ENCODE measurements at places on chromosomes 1 and 21.

DNA sequence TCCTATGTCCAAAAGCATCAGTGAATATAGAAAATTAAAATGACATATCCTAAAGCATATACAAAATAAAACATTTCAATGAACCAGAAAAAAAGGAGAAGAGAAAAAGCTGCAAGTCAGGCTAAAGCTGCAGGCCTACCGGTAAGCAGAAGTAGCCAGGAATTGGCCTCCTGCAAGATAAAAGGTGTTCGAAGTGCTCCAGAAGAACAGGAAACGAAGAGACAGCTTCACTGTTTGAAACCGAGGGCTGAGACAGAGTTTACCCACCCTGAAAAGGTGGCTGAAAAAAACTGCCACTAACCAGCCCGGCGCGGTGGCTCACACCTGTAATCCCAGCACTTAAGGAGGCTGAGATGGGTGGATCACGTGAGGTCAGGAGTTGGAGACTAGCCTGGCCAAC, 37.4 kb downstream of the NSL1 start:
- DNase-seq: no peak

DNA sequence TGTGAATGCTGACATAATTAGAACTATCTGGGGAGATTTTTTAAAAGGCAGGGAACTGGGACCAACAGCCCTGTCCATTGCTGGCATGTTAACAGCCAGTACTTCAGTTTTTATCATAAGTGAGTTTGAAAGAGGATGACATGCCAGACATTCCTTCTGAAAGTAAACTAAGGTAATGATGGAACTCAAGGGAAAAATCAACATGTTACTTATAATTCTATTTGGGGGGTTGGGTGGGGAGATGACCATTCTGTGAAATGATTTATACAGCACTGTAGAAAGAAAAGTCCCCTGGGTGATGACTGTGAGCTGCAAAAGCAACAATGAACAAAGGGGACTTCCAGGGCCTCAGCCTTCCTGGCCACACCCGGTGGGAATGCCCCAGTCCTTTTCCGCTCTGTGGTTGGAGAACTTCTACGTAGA, 5.4 kb upstream of the LAMC2 start:
- DNase-seq: no peak

- peak; percentile 57 for DNase-seq
Measured at GRCh38 chr1:212368073-212368484, 46.6 kb downstream of the PACC1 start.

DNA sequence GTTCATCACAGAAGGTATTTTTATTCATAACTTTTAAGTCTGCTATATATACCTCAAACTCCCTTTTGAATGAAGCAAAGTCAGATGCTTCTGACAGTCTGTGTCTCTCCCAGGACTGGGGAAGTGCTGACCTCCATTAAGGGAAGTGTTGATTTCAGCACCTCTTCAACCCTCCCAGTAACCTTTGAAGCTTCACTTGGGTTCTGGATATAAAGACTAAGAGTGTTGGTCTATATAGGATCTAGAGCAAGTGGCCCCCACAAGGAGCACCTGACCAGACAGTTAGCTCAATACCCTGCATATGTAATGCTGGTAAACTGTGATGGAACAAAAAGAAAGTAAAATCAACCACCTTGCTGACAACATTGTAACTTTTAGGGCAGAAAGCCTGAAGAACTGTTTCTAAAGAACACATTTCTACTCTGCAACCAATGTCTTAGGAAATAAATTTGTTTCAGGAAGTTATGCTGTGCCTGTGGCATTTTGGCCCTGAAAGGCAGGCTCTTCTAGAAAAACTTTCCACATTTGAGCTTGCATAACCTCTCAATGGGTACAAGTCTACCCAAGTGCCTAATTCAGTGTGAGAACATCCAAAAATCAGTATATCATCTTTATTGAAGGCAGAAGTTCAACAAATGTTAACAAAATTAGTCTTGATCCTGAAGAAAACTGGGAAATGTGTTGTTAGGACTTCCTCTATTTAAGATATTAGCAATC, 865 bp upstream of the PTPN22 start:
- DNase-seq: no peak

DNA sequence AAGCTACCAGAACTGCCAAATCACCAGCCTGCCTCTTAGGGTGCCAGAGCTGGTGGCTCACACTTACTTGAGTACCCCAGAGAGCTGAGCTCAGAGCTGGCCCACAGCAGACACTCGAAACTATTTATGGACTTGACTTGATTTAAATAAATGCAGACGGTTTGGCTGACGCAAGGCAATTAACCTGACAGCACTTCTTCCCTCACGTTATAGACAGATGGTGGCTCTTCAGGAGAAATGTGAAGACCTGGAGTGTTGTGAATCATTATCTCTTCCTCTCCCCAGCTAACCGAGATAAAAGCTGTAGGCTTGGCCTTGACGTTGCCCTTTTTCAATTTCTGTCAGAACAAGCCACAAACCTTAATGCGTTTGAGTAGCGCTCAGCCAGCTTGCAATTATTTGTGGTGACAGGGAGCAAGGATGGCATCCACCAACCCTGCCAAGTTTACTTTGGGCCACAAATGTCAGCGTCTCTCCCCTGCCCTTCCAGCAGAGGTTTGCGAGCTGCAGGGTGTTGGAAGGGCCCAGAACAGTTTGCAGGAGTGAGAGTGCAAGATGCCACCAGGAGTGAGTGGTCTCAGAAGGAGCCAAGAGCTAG, 34.0 kb upstream of the BCAR3 start:
- peak; percentile 53 for DNase-seq

- DNase-seq: no peak
Measured at GRCh38 chr1:206921772-206922265, at the start of gene FCMR. Gene FCMR (minus strand): TSS chr1:206921941. CDS start chr1:206921854, 87 bp downstream.

- DNase-seq: no peak
Measured at GRCh38 chr1:84918726-84919336, 25.8 kb upstream of the LPAR3 start.

- no peak for DNase-seq
Measured at GRCh38 chr1:32991819-32992488, 27.3 kb upstream of the RNF19B start.

- DNase-seq: no peak
Measured at GRCh38 chr1:71093938-71094337, 13.1 kb upstream of the ZRANB2 start.

GRCh38 chr1:200666309-200666708, 3.4 kb downstream of the DDX59 start:
- DNase-seq: no peak

GRCh38 chr1:53638360-53639035, 100.5 kb downstream of the GLIS1 start:
- no peak for DNase-seq

DNA sequence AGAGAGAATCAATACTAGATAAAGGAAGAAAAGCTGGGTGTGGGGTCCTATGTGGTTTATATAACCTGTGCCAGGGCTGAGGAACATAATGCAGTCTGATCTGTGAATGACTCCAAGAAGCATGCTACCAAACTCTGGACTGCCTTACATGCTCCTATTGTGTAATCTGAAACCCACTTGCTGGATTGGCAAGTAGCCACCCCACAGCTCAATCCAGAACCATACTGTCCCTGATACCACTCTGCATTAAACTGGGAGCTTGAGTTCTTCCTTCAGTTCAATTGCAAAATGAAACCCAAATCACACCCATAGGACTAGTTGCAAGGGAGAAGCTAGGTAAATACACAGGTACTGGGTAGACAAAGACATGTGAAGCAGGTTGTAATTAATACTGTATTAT, 115.4 kb upstream of the NEGR1 start:
- DNase-seq: no peak

DNA sequence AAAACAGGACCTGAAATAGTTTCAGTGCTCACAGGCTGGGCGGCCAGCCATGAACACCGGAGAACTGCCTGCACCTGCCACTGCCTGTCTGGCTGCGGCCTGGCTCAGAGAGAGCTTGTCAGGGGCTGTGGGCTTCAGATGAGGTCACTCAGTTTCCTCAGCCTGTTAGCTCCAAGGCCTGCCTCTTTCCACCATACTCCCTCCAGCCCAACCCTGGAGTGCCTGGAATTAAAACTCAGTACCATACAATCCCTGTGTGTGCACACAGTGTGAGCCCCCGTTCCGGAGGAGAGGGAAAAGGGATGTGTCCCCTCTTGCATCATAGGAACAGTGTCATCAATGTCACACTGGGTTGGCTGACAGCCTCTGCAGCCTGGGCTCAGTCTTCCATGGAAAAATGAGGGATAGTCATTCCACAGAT, 16.2 kb downstream of the CACNA1S start:
- no peak for DNase-seq

GRCh38 chr1:178282949-178283367, 189.1 kb downstream of the RASAL2 start:
- DNase-seq: no peak

DNA sequence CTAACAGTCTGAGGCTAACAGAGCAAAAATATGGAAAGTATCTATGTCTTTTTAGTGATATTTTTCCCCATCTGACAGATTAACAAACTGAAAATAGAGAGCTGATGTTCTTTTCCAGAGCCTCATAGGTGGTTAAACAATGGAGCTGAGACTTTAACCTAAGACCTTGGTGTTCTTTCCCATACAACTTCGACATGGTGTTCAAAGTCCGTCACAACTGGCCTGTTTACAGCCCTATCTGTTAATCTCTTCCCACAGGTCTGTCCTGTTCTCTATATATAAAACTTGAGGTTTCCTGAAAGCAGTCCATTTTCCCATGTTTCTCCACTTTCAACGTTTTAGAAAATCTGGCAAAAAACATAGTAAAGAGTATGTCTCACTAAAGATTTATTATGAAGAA, 395.7 kb downstream of the BRINP2 start:
- no peak for DNase-seq

GRCh38 chr1:181204530-181204929, 116.0 kb downstream of the IER5 start:
- no peak for DNase-seq

GRCh38 chr21:36708286-36709029, 9.5 kb downstream of the SIM2 start:
- DNase-seq: no peak

GRCh38 chr1:193281894-193282293, 95.5 kb upstream of the B3GALT2 start:
- DNase-seq: no peak

GRCh38 chr1:151288502-151288901, 6.4 kb downstream of the ZNF687 start:
- DNase-seq: no peak

DNA sequence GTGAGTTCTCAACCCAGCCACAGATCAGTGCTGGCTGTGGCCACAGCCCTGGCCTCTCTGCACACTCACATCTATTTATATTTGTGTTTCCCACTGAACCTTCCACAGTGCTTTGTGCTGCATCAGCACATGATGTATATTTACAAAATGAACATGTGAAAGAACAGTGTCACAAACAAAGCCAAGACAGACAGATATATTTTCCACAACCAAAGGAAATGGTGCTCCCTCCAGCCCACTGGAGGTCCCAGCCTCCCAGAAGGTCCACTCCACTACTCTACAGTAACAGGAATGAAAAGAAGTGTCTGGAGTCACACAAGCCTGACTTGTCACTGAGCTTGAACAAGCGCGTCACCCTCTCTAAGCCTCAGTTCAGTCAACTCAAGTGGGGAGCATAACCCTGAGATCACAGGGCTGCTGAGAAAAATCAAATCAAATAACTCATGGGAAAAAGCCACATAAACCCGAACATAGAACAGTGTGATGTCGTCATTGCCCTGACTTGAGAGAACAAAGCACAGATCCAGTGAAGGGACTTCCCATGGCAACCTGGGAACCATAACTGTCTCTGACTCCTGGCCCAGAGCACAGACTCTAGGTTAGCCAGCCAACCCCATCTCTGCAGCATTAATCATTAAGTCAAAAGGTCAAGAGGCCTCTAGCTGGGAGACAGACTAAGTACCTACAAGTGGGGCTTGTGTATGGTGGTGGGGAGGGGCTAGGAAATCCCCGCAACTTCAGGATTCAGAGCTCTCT, 121.2 kb downstream of the TRABD2B start:
- DNase-seq: no peak

DNA sequence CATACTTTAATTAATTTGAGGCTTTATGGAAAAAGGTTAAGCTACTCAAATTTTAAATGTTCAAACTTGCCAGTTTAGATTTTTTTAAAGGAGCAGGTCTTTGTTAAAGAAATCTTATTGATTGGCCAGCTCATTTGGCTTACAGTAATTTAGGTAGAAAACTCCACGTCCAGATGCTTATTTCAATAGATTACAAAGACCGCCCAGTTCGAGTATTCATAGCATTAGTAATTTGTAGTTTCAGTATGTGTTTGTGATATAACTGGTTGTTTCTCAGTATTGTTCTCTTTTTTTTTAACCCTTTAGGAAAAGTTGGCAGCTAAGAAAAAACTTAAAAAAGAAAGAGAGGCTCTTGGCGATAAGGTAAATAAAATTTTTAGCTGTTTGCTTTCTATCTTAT, 1.6 kb downstream of the RPF1 start:
- DNase-seq: no peak

DNA sequence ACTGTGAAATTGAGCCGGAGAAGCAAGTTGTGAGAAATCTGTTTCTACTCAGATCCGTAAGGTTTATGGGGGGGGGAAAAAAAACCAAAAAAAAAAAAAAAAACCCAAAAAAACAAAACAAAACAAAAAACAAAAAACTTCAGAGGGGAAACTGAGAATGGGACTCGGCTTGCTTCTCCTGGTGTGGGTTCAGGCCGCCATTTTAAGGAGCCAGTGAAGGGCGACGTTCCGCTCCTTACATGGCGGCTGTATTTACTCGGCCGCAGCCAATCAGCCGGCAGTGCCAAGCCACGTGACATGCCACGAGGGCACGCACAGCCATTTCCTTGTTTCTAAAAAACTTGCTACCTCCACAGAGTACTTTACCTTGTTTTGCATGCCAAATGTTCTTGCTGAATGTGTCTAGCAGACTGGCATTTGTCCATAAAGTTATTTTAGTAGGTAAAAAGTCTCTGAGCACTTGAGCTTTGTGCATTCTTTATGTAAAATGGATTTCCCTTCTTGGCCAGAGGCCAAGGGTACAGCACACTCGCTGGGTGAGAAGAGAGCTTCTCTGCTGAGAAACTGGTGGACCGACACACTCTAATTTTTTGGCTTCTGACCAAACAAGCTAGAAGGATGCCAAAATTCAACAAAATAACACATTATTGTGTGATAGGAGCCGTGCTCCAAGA, 101.8 kb downstream of the NFIA start:
- DNase-seq: no peak

GRCh38 chr1:229563241-229563640, 4.7 kb upstream of the ABCB10 start:
- DNase-seq: no peak

GRCh38 chr1:151992303-151993083, 1.2 kb downstream of the S100A10 start:
- DNase-seq: peak; percentile 12

DNA sequence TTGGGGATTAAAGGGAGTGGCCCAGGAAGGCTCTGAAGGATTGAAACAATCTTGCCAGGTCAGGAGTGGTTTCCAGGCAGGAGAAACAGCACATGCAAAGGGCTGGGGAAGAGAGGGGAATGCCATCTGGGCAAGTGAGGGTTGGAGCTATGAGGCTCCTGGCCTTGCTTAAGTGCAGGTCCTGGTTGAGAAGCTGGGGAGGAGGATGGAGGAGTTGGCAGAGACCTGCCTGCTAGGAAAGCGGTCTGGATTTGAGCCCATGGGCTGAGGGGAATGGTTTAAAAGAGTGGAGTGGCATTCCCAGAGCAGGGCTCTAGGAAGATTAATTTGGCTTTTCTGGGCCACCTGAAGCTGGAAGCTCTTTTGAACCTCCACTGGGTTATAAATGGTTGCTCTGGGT, 9.2 kb downstream of the IGSF21 start:
- DNase-seq: no peak

- no peak for DNase-seq
Measured at GRCh38 chr1:53633073-53633704, 105.8 kb downstream of the GLIS1 start.
